Effector CD8-positive, alpha-beta T cell (primary cell): ENCODE measurements at places on chromosomes 6 and 20.

DNA sequence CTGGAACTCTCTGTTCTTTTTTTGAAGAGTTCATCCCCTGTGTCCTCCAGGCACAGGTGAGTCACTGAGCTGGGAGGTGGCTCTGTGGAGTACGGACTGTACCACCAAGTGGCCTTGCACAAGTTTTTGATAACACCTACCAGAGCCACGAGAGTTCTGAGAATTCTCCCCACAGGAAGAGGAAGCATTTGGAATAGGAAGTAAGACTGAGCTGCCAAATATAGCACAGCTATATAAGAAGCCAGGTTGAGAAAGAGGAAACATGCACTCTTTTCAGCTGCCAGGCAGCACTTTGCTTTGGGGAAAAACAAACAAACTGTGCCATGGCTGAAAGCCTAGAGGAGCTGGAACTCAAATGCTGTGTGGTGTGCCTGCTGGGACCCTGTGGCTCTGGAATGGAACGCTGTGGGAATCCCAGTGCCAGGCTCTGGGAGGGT lies 70.8 kb upstream of the RIPOR2 start:
- DNase-seq: no peak

GRCh38 chr6:108635505-108636226 lies 74.9 kb downstream of the FOXO3 start:
- no peak for DNase-seq

- no peak for DNase-seq
These were observed 247.9 kb downstream of the ANKRD60 start for GRCh38 chr20:57980506-57980905.

DNA sequence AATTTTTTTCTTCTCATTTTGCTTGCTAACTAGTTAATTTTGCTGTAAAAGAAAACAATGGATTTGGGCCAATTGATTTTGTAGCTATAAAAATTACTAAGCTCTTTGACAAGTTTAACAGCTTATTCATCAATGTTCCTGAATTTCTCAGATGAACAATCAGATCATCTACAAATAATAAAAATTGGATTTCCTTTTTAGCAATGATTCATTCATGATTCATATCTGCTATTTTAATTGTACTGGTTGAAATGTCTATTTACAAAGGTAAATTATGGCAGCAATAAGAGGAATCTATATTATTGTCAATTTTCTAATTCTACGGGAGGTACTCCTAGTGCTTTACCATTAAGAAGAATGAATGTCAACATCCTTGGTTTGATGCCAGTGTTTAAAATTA lies 178.8 kb upstream of the BTBD3 start:
- DNase-seq: no peak

GRCh38 chr20:57596998-57597939 lies 23.0 kb downstream of the ZBP1 start:
- DNase-seq: peak; percentile 65

DNA sequence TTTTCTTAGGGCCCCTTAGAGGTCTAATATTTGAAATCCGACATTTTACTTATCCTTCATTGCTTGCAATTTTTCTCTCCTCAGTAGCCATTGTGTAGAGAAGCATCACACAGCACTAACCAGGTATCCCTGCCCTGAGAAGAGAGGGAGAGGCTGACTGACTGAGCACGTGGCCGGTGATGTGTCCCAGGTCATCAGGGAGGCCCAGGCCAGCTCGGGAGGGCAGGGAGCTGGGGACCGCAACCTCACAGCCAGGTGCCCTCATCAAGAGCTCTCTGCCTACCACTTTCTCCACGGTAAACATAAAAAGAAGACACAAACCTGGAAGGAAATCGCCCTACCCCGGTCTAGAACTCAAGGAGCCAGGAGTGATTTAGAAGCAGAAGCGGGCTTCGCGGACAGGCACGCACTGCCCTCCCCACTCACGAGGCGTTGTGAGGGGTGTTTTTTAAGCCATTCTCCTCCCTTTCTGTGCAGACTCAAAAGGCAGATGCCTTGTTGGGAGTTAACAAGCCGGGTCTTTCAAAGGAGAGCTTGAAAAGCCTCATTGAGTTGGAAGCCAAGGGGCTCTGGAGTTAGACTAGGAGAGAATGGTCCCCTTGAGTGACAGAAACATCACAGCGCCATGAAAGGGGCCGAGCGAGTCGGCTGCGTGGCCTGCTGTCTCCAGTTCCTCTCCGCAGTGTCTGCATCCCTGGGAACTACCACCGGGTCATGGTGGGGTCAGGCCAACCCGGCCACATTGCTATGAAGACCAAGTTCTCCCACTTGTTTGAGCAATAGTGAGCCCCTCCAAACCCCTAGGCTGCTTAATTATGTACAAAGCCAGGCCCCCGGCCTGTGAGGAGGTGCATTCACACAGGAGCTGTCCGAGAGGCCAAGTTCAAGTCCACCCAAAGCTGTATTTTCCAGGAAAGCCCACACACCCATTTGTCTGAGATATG lies 285.4 kb downstream of the CDH4 start:
- DNase-seq: no peak

DNA sequence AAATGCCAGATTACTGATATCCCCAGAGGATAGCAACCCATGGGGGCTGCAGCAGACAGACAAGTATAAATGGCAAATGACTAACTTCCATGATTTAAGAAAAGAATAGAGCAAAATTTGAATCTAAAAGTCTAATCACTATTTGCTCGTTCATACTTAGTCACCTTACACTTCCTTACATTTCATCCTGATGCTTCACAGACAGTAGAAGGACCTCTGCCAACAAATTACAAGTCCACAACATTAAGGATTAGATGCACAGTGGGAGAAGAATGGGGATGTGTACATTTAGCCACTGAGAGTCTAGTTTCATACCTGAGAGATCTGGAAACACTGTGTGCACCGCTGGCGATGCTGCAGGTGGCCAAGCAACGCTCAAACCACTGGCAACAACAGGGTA lies 72.4 kb downstream of the FYN start:
- no peak for DNase-seq

DNA sequence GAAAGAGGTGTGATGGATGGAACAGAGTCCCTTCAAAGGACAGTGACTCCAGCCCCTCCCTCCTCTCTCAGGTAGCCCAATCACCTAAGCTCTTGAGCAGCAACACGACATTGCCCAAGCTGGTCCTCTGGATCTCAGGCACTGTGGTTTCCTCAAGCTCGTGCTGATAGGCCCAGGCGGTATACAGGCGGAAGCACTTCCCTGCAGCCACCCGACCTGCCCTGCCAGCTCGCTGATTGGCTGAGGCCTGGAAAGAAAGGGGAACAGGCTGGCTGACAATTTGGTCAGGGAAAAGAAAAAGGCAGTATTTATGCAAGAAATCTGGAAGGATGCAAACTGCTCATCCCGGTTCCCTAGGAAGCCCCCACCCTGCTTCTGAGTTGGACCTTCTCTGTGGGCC lies 9.6 kb downstream of the C6orf136 start:
- DNase-seq: no peak

DNA sequence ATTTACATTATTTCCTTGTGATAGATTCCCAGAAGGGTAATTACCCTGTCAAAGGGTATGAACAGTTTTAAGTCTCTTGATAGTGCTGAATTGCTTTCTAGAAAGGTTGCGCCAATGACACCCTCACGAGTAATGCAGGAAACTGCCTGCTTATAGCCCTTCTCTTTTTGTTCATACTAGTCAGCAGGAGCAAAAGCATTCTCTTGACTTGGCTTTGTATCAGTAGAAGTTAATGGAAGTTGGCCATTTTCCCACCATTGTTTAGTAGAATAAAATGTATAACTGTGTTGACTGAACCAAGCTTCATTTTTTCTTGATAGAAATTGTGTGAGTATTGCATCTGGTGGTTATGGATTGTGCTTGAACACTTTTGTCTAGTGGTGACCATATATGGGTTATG lies 100.1 kb downstream of the FARS2 start:
- DNase-seq: no peak

GRCh38 chr20:37245216-37246150 lies 16.1 kb downstream of the GHRH start:
- no peak for DNase-seq

DNA sequence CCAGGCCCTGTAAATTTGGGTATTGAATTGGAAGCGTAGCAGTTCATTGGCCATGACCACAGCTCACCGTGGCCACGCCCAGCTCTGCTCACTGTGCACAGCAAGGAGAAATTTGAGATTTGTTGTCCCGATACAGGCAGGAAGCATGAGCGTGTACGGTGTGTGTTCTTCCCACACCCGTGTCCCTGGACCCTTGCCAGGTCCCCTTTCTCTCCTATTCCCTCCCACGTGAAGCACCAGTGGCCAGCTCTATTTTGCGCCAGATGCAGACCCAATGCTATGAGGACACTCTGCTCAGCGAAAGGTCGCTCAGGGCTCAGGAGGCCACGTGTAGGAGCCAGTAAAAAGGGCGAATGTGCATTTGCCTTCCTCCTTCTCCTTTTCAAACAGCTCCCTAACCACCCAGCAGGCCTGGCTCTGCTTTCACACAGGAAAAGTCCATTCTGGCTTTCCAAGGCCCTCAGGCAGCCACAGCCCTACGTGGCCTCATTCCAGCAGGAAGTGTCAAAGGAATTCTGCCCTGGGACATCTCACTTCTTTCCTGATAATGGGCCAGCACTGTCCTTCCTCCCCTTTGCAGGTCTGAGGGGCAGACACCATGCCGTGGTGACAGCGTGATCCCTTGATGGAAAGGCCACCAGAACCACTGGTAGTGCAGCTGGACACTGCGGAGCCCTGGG lies 499.2 kb upstream of the CDH4 start:
- no peak for DNase-seq

- no peak for DNase-seq
These were observed 145.5 kb downstream of the BTBD3 start for GRCh38 chr20:12063106-12063684.

DNA sequence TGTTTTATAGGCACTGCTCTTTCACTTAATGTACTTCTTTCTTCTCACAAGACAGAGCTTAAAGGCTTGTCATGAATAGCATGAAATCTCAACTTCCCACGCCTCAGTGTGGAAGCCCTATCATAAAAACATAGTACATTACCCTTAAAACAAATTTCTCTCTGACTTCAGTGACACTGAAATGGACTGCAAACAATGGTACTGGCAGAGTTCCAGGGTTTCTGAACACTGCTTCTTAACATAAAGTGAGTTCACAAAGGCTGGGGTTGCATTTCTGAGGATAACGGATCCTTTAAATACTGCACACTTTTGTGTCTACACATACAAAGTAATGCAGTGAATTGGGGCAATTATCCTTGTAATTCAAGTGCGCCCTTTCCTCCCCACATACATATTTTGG lies 32.3 kb upstream of the PLEKHG1 start:
- no peak for DNase-seq

GRCh38 chr6:123306334-123306733 lies 310.3 kb downstream of the CLVS2 start:
- DNase-seq: no peak

DNA sequence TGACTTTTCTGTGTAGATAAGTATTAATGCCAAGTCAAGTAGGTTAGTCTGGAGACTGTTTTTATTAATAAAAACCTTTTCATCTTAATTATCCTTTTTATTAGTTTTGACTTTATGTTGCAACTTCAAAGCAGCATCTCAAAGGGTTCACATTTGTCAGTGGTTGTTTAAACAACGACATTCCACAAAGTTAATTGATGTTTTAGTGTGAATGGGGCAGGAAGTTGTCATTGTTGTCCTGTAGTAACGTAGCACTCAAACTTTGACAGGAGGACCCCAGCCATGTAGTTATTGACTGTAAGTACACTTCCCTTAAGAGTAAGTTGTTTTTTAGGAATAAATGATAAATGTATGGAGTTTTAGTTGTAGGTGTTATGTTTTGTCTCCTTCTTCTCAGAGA lies 11.3 kb downstream of the SLC16A10 start:
- no peak for DNase-seq

- DNase-seq: no peak
These were observed 11.9 kb upstream of the PLAGL1 start for GRCh38 chr6:144019929-144020328.

DNA sequence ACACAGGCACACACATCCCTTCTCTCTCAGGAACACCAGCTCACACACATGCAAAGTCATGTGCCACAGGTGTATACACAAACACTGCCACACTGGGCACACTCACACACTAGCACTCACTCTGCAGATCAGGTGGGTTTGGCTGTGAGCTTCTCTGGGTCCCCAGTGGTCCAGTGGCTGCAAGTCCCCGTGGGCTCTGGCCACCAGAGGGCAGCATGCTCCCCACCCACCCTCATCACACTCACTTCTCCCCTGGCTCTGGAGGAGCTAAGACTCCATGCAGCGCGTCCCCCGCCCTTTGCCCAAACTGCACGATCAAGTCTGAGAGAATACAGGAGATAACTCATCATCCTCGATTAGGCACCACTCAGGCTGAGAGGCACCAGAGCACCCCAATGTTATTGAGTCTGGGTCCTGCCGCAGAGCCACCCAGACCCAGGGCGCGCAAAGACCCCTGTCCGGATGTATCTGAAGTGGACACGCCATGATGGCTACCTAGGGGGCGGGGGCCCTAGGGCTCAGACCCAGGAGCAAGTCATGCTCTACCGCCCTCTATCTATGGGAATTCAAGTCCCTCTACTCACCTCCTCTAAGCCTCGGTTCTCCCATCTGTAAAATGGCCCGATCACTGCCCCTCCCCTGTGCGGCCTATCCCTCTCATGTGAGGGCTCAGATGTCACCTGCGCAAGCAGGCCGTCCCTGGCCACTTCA lies 90.5 kb downstream of the GRM4 start:
- DNase-seq: peak; percentile 46

DNA sequence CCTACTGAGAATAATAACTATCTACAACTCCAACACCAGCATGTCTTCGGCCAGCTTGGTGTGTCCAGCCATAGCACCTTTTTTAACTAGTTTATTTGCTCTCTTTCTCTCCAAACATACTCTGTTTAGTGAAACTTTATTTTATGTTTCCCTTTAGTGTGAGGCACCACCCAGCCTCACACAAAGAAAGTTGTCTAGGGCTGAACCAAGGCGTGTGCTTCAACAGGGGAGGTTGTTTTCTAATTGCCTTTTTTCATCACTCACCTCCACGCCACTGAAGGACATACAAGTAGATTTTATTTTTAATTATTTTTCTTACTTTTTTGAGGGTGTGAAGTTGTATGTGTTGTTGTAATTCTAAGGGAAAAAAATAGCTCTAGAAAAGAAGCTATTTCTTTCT lies 125.6 kb upstream of the MARCKS start:
- DNase-seq: no peak

GRCh38 chr20:35155936-35156335 lies 8.8 kb upstream of the EDEM2 start:
- no peak for DNase-seq

GRCh38 chr6:123895346-123895745 lies 91.7 kb downstream of the NKAIN2 start:
- no peak for DNase-seq

- no peak for DNase-seq
These were observed 163.9 kb downstream of the IBTK start for GRCh38 chr6:82083646-82084045.

- DNase-seq: no peak
These were observed 210.3 kb downstream of the BCKDHB start for GRCh38 chr6:80316686-80317231.

GRCh38 chr20:58655328-58656107 lies 4.4 kb downstream of the STX16 start:
- DNase-seq: no peak
